Activated CD8-positive, alpha-beta memory T cell treated with anti-CD3 and anti-CD28 coated beads, Interleukin-2, amount 50 U/mL, for 48 hours (primary cell): ENCODE measurements at places on chromosomes 2 and 18.

- no peak for DNase-seq
Measured at GRCh38 chr2:181047829-181048228, 67.4 kb downstream of the UBE2E3 start.

- no peak for DNase-seq
Measured at GRCh38 chr2:108585436-108585835, 51.2 kb downstream of the LIMS1 start.

GRCh38 chr2:216648105-216648504 lies 14.9 kb downstream of the IGFBP2 start:
- DNase-seq, result no peak

- DNase-seq, result no peak
Measured at GRCh38 chr2:79630972-79631557, 118.2 kb downstream of the CTNNA2 start.

DNA sequence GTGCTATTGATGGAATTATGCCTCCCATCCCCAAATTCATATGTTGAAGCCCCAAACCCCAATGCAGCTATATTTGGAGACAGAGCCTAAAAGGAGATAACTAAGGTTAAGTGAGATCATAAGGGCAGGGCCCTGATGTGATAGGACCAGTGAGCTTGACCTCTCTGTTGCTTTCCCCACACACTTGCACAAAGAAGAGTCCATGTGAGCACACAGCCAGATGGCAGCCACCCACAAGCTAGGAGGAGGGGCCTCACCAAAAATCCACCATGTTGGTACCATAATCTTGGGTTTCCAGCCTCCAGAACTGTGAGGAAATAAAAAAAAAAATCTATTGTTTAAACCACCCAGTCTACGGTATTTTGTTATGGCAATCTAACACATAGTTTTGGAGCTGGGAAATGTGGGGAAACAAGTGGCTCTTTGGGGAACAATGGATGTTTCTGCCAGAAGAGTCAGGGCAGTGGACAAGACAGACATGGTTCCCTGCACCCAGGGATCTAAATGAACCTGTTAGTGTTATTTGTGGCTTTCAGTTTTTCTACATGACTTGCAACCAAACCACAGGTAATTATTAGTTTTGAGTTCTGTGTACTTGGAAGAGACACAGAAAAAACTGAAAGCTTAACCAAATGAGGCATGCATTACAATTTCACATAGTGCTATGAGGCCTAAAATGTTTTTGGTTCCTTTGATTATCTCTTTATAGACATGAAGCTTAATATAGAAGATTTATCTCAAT lies 259.1 kb downstream of the LTBP1 start:
- DNase-seq, result no peak

GRCh38 chr2:61538920-61539520 lies 864 bp upstream of the XPO1 start:
- DNase-seq, result peak; percentile 70

DNA sequence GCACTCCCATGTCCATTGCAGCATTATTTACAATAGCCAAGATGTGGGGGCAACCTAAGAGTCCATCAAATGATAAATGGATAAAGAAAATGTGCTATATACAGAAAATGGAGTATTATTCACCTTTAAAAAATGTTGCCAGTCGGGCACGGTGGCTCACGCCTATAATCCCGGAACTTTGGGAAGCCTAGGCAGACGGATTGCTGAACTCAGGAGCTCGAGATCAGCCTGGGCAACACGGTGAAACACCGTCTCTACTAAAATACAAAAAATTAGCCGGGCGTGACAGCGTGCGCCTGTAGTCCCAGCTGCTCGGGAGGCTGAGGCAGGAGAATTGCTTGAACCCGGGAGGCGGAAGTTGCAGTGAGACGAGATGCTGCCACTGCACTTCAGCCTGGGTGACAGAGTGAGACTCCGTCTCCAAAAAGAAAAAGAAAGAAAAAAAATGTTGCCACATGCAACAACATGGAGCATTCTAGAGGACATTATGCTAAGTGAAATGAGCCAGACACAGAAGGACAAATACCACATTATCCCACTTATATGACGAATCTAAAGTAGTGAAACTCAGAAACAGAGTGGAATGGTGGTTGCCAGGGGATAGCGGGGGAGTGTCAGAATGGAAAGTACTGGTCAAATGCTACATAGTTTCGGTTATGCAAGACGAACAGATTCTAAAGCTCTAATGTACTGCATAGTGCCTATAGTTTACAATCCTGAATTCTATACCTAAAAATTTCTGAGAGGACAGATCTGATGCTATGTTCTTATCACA lies 1385.6 kb upstream of the TMEFF2 start:
- no peak for DNase-seq

DNA sequence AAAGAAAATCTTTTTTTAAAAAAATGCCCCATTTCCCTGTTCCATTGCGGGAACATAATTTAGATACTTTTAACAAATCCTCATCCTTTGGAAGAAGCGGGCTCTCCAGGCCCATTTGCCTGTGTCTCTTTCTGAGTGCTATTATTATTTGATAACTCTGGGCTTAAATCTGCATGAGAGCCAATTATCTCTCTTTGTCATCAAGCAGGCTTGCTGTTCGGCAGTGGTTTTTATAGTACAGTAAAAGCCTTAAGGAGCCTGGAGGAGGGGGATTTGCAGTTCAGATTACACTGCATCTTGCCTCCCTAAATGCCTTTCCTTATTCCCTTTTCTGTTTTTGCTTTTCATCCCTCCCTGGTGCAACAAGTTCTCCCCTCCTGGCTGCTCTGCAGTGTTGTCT lies 50.6 kb downstream of the CELF4 start:
- no peak for DNase-seq

GRCh38 chr18:30280861-30281470 lies 761.6 kb downstream of the DSC3 start:
- no peak for DNase-seq

DNA sequence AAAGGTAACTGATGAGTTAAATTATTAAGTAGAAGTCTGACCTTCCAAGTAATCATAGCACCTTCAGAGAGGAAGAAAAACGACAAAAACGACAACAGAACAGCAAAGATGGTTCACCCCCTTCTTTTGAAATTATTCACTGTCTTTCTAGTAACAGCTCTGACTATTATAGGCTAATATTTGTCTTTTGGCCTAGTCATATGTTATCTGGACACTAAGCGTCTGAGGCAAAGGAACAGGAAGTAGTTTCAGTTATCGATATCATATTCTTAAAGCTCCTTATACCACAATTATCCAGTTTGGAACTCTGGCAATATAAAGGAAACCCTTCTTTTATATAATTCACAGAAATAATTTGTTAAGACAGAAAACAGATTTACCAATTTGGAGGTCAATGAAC lies 27.6 kb upstream of the SLC40A1 start:
- no peak for DNase-seq

- DNase-seq, result peak; percentile 47
Measured at GRCh38 chr2:62219407-62220159, 23.7 kb downstream of the B3GNT2 start.

- DNase-seq, result no peak
Measured at GRCh38 chr18:70617020-70617763, 328.3 kb downstream of the SOCS6 start.

DNA sequence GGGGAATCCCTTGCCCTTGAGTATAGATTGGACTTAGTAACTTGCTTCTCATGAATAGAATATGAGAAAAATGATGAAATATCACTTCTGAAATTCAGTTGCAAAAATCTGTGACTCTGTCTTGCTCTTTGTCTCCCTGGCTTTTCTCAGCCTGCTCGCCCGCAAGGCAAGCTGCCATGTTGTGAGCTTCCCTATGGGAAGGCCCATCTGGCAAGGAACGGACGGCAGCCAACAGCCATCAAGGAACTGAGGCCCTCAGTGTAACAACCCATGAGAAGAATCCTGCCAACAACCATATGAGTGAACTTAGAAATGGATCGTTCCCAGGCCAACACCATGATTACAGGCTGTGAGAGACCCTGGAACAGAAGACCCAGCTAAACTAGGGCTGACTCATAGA lies 58.4 kb upstream of the PGAP1 start:
- DNase-seq, result no peak

DNA sequence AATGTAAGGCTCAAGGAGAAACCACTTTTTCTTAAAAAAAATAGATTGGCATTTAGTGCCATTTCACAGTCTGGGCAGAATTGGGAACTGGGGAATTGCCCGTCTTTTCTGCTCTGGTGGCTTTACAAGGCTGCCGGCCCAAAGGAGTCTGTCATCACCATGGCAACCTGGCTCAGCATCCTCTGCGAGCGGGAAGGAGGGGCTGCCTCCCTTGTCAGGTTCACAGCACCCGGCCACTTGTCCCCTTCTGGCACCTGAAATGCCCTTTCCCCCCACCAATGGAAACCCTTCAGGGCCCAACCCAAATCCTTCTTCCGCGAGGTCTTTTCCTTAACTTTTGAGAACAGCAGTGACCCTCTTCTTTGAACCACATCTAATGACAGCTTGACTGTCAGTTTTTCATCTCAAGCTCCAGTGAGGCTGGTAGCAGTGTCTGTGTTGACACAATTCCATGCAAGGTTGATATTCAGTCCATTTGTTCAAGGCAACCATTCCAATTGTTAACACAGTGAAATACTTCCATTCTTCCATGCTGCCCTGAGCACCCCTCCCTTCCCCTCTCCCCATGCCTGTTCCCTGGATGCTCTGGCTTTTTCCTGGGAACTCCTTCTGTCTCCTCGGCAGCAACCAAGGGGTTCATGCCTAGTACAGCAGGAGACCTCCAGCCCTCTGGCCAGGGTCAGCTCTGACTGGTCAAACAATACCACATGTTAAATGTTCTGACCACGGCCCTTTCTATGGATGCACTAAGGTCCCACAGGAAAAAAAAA lies 79.6 kb downstream of the DNER start:
- DNase-seq, result no peak

- DNase-seq, result no peak
Measured at GRCh38 chr2:151817929-151818328, 10.3 kb downstream of the ARL5A start.

GRCh38 chr2:10151462-10151861 lies 28.9 kb downstream of the RRM2 start:
- no peak for DNase-seq

- no peak for DNase-seq
Measured at GRCh38 chr18:8423051-8423557, 186.1 kb upstream of the RAB12 start.

- no peak for DNase-seq
Measured at GRCh38 chr2:28802975-28803429, 7.6 kb upstream of the SPDYA start.

DNA sequence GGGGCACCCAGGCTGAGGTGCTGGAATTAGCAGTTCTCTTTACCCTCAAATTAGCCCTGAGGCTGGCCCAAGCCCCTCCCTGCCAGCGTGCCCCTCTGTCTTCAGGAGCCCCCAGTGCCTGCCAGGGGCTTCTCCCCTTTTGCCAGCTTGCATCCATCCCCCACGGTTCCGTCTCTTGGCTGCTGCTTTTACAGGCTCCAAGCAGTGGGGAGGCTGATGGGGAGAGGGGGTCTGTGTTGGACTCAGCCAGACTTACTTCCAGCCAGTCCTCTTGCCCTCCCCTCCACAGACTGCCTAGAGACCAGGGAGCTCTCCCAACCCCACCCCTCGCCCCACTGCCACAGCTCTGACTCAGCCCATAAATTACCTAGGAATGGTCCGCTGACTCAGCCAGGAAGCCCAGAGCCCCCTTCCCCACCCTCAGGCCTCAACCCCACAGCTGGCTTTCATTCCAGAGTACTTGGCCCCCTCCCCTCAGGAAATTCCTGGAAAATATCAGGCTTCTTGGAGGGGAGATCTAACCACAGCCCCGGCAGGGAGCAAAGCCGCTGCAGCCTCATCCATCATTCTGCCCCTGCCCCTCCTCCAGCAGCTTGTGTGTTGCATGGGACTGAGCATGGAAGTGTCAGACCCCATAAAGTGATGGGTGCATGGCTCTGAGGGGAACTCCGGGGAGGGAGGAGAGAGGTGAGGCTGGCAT lies 184.6 kb downstream of the ZFP36L2 start:
- no peak for DNase-seq

GRCh38 chr18:22296304-22296703 lies 121.4 kb downstream of the CTAGE1 start:
- DNase-seq, result no peak

DNA sequence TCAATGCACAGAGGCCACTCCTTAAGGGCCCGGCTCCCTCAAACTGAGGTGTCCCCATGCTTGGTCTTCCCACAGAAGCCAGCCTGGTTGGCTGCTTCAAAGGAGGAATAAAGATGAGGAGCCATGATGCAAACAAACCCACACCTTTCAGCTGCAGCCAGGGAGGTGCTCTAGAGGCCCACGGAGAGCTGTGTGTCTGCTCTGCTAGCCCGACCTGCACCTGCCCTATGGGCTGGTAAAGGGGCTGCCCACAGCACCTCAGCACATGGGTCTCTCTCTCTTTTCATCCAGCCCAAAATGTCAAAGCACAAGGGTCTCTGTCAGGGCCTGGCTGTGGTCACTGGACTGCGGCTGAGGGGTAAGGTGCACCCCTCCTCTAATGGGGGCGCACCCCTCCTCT lies 132.1 kb downstream of the MSH2 start:
- DNase-seq, result no peak

GRCh38 chr2:31188131-31188530 lies 29.2 kb downstream of the CAPN14 start:
- no peak for DNase-seq

DNA sequence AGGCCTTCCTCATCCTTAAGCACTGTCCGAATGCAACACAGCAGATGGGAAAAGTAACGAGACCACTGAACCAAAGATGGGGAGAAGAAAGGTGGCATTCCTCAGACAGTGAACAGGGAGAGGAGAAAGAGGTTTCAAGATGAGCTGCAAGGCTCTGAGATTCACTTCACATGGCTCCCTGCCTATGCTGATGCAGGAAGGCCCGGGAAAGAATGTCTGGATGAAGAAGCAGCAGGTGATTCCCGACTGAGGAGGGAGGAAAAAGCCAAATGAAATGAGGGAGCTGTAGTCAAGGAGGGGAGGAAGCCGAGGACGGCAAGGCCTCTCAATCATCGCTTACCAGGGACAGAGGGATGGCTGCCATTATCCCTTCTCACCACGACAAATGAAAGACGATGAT lies 98.5 kb upstream of the BOD1L2 start:
- DNase-seq, result no peak

DNA sequence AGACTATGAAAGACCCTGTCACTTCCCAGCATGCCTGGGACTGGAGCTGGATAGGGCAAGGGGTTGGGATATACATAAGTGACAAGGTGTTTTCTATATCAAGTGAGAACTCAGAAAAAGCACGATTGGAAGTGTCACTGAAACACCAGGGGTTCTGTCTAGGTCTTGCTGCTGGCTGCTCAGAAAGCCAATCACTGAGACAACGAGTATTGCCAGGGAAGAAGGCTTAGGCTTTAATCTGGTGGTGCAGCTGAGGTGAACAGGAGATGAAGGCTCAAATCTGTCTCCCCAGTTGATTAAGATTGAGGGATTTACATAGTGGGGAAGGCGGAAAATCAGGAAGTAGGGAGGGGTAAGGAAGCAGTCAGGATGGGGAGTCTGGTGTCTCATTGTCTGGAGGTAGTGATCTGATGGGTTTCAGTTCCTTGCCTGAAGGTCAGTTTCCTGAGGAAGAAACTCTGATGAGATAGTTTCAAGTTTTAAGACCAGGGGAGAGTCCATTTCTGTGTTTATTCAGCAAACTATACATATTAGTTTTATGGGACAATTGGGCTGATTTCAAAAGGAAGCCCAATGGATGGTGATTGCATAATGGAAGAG lies 3.5 kb upstream of the C2orf74 start:
- DNase-seq, result peak; percentile 18
